Stimulated activated CD8-positive, alpha-beta memory T cell treated with anti-CD3 and anti-CD28 coated beads, Interleukin-7, amount 100 ng/mL, for 4 hours (primary cell): ENCODE measurements at places on chromosomes 3 and 15.

DNA sequence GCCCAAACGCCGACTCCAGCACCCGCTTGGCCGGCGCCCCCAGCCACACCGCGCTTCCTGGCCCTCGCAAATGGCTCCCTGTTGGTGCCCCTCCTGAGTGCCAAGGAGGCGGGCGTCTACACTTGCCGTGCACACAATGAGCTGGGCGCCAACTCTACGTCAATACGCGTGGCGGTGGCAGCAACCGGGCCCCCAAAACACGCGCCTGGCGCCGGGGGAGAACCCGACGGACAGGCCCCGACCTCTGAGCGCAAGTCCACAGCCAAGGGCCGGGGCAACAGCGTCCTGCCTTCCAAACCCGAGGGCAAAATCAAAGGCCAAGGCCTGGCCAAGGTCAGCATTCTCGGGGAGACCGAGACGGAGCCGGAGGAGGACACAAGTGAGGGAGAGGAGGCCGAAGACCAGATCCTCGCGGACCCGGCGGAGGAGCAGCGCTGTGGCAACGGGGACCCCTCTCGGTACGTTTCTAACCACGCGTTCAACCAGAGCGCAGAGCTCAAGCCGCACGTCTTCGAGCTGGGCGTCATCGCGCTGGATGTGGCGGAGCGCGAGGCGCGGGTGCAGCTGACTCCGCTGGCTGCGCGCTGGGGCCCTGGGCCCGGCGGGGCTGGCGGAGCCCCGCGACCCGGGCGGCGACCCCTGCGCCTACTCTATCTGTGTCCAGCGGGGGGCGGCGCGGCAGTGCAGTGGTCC is 3.5 kb downstream of the ISLR2 start:
- no peak for DNase-seq

- no peak for DNase-seq
Measured at GRCh38 chr15:84151205-84151931, 84.2 kb upstream of the GOLGA6L4 start.

DNA sequence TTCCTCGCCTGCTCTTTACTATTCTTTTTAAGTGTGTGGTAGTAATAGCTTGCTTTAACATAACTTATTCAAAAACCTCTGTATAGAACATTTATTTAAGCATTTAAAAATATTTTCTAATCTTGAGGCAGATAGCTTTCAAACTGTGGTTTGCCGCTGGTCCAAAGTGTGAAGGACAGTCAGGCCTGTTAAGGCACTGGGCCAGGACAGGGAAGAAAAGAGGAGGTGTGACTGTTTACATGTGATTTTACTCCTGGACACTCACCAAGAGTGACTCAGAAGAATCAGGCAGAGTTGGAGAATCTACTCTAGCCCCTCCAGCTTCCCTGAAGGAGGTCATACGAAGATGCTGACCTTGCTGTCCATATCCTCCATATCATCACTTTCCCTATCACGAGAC is 44.7 kb downstream of the CEP152 start:
- DNase-seq, result no peak

GRCh38 chr15:36722555-36722954 is 143.1 kb downstream of the CDIN1 start:
- no peak for DNase-seq

DNA sequence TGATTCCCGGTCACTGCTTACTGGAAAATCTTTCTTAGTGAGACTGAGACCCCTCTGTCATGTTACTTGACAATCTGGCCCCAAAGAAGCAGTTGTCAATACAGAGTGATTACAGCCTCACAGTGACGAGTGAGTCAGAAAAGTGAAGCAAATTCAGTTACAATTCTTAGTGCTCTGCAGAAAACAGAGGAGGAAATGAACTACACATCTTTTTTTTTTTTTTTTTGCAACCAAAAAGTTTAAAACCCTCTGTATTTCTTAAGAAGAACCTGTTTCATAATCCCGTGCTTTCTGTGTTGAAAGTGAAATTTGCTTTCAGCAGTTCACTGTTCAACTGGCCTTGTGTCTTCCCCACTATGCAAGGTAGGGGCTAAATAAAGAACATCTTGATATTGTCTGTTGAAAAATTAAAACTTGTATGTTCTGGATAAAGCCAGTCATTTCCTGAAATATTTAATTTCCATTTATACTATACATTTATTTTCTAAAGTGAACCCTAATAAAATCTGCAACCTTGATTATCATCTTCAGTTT is 1.9 kb downstream of the AQP9 start:
- DNase-seq, result no peak

DNA sequence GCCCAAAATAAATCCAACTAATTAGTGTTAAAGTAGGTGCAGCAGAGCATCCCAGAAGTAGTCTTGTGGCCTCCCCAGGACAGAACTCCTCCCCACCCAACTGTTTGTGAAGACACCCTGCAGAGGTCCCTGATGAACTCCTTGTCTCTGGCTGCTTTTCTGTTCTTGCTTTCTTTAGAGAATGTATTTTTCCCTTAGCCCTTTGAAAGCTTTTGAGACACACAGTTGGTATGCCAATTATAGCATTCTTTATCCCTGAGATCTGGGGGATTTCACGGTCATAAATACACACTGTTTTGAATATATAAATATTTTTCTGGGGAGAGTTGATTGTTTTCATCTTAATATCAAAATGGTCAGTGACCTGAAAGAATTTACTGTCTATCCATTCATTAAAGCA is 9.8 kb downstream of the TFG start:
- no peak for DNase-seq
